ENCODE measurements at places on chromosomes 6 and 20.

- no peak for DNase-seq
Observed at GRCh38 chr6:34130862-34131261, 15.0 kb downstream of the GRM4 start.

DNA sequence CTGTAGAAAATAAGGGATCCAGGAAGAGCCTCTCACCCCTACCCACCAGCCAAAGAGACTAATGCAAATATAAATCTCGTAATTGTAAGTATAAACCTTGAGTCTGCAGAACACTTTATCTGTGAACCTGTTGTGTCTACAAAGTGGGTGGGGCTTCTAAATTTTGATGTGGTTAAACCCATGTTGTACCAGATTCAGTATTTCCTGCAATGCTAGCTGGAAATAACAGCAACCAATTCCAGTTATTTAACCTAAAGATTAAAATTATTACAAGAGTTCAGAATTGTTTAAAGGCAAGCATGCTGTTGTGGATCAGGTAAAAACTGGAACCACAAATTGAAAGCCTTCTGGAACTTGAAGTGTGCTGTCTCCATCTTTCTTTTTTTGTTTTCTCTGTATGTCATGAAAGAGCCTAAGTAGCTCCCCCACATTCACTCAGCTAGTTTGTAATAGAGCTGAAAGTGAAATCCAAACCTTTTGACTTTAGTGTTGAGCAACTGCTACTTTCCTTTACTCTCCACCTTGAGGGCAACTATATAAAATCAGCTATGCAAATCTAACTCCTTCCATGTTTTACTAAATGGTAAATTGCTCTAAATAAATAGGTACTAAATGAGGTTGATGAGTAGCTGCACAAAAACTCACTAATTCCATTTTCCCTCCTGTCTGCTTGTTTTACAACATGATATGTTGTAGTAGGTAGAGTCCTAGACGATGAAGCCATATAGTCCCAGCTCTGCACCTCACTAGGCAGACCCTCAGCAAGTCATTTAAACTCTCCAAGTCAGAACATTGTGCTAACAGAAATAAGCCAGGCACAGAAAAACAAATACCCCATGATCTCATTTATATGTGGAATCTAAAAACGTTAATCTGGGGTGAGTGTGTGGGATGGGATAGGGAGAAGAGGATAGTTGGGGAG lies 17.9 kb upstream of the THEMIS start:
- DNase-seq: no peak

- no peak for DNase-seq
Observed at GRCh38 chr6:122730775-122731386, 48.6 kb upstream of the FABP7 start.

DNA sequence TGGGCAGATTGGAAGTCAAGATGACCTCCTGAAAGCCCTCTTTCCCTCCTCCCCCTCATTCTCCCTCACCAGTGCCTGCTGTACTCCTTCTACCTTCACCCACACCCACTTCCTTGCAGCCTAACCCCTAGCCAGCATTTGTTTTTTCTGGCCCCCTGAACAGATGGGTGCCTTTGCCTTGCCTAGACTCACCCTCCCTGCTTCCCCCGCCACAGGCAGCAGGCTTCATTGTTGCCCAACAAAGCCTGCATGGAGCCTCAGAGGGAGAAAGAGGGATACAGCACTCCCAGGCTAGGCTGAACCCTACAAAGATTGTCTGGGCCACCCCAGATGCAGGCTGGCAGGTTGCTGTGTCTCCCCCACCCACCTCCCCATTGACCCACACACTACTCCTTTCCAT lies 2.7 kb downstream of the MOCS1 start:
- DNase-seq: no peak

DNA sequence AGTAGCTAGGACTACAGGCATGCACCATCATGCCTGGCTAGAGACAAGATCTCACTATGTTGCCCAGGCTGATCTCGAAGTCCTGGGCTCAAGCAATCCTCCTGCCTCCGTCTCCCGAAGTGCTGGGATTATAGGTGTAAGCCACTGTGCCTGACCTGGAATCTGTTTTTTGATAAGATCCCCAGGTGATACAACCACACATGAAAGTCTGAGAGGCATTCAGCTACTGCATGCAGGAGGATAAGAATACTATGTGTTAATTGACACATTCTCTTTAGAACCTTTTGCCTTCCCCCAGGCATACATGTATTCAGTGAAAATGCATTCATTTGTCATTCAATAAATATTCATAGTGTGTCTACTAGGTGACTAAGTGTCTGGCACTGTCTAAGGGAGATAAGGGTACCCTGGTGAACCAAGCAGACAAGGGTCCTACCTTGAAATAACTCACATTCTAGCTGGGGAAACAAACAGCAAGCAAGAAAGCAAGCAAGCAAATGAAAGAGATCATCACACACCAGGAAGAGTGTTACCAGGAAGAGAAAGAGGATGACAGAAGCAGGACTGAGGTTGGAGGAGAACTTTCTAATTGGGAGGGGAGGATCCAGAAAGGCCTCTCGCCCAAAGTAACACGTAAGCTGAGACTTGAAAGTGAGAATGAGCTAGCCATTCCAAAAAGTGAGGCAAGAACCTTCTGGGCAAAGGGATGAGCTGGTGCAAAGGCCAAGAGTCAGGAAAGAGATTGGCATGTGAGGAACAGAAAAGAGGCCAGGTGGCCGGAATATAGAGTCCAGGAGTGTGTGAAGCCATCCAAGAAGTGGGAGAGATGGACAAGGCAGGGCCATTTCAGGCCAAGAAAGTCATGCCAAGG lies 6.5 kb downstream of the GFOD1 start:
- no peak for DNase-seq

- DNase-seq: no peak
Observed at GRCh38 chr6:170049641-170050561, 241.0 kb downstream of the DLL1 start.

- DNase-seq: peak; percentile 43
Observed at GRCh38 chr6:39865011-39865888, 69.0 kb downstream of the MOCS1 start.

DNA sequence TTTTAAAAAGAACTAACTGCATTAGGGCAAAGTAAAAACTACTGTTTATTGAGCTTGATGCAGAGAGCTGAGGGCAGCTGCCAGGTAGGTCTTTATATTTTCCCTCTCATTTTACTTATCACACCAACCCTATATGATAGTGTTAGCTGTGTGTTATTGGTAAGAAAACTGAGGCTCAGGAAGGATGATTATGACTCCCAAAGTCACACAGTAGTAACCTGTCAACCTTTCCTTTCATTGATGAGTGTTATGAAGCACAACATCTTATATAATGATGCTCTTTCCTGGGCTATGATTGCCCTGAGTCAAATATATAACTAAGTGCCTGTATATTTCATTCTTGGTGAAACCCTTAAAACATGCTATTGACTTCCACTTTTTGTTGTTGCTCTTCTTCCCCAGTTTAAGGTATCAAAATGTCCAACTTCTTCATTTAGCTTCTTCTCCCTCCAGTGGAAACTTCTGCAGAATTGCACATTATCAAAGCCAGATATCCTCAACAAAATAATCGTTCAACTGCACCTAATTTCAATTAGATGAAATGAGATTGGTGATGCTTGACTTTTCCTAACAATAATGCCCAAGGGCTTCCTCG lies 8.1 kb downstream of the GFOD1 start:
- no peak for DNase-seq

- DNase-seq: no peak
Observed at GRCh38 chr6:123515715-123516114, 121.0 kb downstream of the TRDN start.

GRCh38 chr6:101086473-101086872 lies 205.3 kb upstream of the ASCC3 start:
- no peak for DNase-seq

- DNase-seq: no peak
Observed at GRCh38 chr6:131112249-131112648, 23.0 kb upstream of the AKAP7 start.

DNA sequence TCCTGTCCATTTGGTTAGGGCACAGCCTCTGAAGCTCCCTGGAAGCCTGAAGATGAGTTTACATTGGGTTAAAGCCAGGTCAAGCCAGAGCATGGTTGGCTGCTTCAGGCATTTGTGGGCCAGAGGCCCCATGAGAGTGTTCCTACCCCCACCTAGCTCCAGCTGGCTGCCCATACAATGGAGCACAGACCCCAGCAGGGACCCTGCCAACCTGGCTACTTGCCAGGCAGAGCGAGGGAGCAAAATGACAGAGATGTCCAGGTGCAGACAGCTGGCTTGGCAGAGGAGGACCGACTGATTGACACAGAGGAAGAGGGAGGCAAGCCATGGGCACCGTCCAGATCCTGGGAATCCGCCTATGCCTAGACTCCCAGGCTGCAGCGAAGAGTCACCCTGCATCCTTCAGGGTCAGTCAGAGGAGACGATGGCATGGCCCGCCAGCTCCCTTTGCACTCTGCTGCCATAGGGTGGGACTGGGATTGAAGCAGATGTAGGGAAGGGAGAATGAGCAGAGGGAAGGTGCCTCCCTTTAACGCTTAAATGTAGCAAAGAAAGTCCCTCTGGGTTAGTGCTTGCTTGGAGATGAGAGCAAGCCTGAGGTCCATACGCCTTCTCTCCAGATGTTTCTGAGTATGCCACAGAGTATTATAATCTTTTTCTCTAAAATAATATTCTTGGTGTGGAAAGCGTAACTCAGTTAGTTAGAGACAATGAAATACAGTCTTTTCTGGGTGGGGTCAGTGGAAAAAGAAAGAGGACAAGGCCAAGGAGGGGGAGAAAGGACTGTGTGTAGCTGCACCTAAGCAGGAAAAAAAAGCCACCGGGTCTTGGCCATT lies 77.6 kb upstream of the FYN start:
- DNase-seq: no peak

DNA sequence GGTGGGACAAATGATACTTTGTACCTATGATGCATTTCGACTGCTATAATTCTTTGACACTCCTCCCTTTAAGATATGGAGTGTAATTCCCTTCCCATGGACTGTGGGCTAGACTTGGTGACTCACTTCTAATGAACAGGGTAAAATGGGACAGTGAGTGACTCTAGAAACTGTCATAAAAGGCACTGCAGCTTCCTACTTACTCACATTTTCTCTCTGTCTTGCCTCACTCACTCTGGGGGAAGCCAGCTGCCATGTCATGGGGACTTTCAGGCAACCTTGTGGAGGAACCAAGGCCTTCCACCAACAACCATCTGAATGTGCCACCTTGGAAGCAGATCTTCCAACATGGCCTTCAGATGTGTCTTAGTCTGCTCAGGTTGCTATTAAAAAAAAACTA lies 12.9 kb upstream of the GFOD1 start:
- DNase-seq: no peak

GRCh38 chr20:50325651-50326050 lies 135.0 kb downstream of the CEBPB start:
- no peak for DNase-seq

DNA sequence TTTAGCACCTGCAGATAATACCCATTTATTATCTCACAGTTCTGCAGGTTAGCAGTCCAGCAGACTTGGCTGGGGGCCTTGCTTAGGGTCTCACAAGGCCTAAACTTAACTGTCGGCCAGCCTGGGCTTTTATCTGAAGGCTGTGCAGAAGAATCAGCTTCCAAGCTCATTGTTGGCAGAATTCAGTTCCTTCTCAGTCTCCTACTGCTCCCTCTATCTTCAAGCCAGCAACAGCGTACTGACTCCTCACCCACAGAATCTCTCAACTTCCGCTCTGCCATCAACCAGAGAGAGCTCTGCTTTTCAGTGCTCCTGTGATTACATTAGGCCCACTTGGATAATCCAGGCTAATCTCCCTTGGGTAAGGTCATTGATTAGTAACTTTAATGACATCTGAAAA lies 30.2 kb upstream of the NHSL1 start:
- no peak for DNase-seq

DNA sequence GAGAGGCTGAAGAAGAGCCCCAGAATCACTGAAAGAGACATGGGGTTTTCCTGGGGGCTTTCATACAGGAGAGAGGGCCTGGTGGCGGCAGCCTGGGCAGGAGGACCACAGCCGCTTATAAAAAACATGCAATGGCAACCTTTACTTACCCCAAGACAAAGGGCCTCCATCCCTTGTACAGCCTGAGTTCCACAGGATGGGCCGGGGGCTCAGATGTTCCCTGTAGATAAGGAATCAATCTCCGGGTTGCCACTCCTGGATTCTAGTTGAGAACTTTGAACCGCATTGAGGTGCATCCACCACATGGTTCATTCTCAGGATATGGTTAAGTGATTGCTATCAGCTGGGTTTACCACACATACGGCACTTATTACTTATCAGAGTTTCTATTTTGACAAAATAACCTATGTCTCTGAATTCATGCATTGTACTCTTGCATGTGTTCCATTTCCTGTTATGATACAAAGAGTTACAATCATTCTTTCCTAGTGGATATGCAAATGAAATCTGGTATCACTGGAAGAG lies 677.6 kb downstream of the KIF16B start:
- DNase-seq: no peak

- DNase-seq: no peak
Observed at GRCh38 chr6:144474904-144475303, 189.8 kb downstream of the UTRN start.

- DNase-seq: no peak
Observed at GRCh38 chr20:61749406-61750075, 316.1 kb downstream of the TAF4 start.

GRCh38 chr6:146027586-146028251 lies 1.1 kb upstream of the GRM1 start:
- no peak for DNase-seq
